Activated CD4-positive, alpha-beta T cell treated with anti-CD3 and anti-CD28 coated beads for 24 hours (primary cell): ENCODE measurements at places on chromosomes 7 and 10.
A peak's percentile ranks its signal among the peaks of the same experiment; 100 is the strongest.

DNA sequence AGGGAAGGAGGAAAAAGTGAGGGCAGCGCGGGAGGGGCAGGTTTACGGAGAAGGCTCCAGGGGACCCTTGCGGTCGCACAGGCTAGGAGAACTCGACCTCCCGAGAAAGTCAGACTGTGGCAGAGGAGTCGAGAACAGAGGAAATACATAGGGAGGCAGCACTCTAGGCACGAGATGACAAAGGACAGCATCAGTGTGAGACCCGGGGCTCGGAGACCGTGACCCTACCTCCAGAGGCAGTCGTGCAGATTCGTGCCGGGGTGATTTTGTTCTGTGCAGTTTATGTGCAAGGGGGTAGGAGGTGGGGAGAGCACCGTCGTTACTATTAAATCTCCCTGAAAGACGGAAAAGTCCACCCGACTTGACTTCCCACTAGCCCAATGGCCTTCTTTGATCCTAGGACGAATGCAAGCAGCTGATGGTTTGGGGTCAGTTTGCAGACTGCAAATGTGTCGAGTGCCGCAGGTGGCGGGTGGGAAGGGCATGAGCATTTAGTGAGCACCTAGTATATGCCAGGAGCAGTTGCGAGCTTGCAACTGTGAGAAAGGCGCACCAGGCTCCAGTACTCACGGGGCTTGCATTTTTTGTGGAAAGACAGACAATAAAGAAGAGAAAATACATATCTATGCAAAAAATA is 674 bp upstream of the OSBPL3 start:
- DNase-seq = no peak

DNA sequence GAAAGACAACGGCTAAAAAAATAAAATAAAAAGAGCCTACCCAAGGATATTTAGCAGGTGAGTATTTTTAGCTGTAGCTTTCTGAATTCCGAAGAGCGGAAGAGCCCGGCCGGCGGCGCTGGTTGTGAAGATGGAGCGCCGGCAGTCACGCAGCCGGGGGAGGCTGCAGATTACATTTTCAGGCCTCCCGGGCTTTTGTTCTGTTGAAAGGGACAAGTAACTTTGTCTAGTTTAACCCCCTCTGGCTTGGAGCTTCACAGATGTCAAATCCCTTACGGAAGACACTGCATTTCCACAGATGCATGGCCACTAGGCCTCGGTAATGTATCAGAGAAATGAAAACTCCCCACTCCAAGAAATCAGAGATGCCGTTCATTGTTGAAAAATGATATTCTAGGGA is 497.6 kb upstream of the MKI67 start:
- no peak for DNase-seq

DNA sequence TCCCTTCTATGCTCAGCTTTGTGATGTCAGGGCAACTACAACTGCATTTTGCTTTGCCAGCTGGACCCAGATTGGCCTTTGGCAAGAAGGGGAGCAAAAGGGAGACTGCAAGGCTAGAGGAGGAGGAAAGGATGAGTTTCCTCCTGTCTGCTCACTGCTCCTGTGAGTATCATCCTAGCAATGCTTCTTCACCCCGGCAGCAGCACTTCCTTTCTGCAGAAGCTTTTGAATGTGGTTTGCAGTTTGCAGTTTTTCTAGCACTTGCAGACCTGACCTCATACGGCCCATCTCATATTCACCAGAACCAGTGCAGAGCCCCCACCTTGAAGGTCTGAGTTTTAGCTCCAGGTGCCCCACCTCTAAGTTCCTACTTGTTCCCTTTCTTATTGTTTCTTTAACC is 14.8 kb downstream of the C7orf33 start:
- DNase-seq = no peak

DNA sequence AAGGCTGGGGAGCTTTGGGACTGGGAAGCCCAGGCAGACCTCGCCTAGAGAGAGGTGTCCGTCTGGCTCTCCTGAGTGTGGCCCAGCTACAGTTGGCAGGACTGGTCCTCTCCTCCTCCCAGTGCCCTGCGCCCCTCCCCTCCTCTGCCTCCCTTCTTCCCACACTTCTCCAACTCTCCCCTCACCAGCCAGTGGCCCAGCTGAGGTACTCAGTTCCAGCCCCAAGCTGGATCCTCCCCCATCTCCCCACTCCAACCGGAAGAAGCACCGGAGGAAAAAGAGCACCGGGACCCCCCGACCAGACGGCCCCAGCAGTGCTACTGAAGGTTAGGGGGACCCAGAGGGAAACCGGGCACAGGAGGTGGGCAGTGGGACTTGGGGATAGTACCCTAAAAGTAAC is 27.7 kb downstream of the GBX1 start:
- DNase-seq = no peak

DNA sequence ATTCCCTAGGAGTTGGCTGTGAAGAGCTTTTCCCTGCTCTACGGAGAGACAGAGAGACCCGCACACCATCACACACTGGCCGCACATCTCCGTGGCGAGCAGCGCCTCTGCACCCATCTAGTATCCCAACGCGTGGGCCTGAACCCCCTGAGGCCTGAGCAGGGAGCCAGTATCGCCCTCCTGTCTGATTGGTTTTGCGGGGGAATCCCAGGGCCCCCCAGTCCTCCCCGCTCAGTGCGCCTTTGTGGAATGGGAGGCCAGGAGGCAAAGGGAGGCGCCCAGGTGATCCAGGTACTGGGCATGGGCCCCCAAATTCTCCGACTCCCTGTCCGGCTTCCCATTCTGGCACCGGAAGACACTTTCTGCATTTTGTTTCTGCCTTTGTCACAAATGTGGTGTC is 344.3 kb downstream of the GLRX3 start:
- no peak for DNase-seq

- DNase-seq = peak; percentile 37
Measured at GRCh38 chr7:158655931-158656441, 48.6 kb downstream of the NCAPG2 start.
